NCI-H1694 treated with DMSO at 0.1 percent for 48 hours (cell line): ENCODE measurements at places on chromosomes 1 and 21.

GRCh38 chr1:109248797-109249629 lies at the start of gene CELSR2:
TSS of gene CELSR2 (plus strand) at chr1:109249539. CDS start at chr1:109250080, 541 bp downstream.
- DNase-seq: peak; percentile 55

DNA sequence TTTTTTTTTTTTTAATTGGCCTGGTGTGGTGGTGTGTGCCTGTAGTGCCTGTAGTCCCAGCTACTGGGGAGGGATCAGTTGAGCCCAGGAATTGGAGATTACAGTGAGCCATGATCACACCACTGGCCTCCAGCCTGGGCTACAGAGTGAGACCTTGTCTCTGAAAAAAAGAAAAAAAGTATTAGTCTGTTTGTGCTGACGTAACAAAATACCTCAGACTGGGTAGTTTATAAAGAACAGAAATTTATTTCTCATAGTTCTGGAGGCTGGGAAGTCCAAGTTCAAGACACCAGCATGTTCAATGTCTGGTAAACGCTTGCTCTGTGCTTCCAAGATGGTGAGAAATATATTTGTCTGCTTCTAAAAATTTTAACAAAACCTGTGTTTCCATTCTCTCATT lies 25.8 kb downstream of the TRAF5 start:
- DNase-seq: no peak

GRCh38 chr1:84855168-84855567 lies 37.8 kb downstream of the LPAR3 start:
- no peak for DNase-seq

DNA sequence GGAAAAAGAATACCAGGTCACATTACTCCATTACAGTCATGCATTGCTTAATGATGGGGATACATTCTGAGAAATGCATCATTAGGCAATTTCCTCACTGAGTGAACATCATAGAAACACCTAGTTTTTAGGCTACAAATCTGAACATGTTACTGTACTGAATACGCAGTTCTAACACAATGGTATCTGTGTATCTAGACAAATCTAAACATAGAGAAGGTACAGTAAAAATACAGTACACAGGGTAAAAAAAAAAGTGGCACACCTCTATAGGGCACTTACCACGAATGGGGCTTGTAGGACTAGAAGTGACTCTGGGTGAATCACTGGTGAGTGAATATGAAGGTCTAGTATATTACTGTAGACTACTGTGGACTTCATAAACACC lies 115.7 kb downstream of the AKT3 start:
- peak; percentile 99 for DNase-seq

- no peak for DNase-seq
These were observed 150.1 kb downstream of the PBX1 start for GRCh38 chr1:164709126-164709525.

- no peak for DNase-seq
These were observed 29.2 kb upstream of the KIF1B start for GRCh38 chr1:10181154-10181553.

- no peak for DNase-seq
These were observed 406.5 kb downstream of the DUSP10 start for GRCh38 chr1:221335161-221336101.

GRCh38 chr1:224816062-224816461 lies 113.4 kb upstream of the DNAH14 start:
- no peak for DNase-seq

- no peak for DNase-seq
These were observed 32.0 kb downstream of the VTCN1 start for GRCh38 chr1:117178756-117179155.

- DNase-seq: no peak
These were observed 7.1 kb upstream of the TBX19 start for GRCh38 chr1:168273575-168273974.

DNA sequence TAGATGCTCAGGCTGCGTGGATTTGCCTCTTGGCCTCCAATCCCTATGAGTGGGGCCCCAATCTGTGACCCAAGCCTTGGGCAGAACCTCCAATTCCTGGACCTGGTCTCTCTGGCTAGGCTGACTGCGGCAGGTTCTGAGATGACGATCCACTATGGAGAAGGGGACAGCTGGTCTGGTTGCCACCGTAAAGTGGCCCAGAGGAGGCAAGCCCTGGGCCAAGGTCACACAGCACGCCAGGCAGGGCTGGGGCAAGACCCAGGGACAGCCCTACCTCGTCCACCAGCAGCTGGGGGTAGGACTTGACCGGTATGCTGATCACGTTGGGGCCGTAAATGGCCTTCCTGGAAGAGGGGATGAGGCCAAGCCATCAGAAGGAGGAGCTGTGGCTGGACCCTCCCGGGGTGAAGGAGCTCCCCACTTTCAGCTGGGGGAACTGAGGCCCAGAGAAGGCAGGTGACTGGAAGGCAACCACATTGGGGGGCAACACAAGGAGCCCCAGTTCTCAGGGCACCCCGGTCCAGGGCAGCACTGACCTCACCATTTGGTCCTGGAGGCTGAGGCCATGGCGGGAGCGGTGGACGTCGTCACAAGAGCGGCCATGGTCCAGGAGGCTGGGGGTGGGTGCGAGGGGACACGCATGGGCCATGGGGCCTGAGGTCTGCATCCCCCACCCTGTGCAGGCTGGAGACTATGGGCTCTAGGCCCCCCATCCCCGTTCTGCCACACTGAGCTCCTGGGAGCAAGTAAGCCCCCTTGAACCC lies 9.8 kb downstream of the ATP13A2 start:
- DNase-seq: no peak

DNA sequence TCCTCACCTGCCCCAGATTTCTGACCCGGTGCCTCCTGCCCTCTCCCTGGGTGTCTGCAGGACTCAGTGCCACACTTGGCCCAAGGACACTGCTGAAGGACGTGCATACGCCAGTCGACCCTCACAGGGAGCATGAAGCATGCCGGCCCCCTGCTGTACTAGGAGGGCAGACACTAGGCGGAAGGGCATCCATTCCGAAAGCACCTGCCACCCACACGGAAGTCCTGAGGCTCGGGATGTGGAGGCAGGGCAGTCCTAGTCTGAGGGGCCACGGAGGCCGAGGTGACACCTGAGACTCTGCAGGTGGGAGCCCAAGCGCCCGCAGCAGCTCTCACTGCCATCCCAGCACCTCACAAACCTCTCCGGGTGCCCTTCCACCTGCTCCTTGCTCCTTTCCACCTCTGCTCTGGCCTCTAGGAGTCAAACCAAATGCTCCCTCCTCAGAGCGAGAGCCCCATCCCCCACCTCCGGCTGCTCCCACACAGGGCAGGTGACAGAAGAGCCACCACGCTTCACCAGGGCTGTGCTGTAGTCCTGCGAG lies 2.4 kb downstream of the NPHP4 start:
- DNase-seq: no peak

DNA sequence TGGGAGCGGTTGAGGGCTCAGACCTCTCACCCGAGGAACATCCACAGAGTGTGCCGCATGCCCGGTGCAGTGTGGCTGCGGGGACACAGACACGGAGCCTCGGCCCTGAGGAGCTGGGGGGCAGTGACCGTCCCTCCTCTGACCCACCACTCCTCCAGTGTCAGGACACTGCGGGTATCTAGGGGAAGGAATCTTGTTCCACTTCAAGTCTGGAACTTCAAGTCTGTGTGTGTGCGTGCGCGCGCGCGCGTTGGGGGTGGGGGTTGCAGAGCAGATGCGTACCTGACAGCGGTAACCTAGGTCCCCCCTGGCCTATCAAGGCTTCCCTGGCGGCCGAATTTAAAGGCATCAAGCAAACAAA lies 17.3 kb downstream of the PCSK9 start:
- no peak for DNase-seq

DNA sequence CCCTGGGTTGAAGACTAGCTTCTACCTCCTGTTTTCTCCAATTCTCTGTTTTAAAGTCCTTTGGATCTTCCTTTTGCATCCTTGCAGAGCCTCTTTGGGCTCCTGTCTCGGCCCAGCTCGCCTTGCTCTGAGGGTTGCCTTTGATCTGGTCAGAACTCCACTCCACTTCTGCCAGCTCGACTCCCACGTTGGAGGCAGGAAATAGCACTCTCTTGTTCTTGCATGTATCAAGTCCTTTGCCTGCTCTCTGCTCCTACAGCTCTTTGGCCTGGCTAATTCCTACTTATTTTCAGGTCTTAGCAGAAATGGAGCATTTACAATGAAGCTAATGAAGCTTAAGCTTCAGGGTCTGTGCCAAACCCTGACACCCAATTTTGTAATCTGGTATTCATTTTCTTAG lies 21.1 kb upstream of the B3GALNT2 start:
- no peak for DNase-seq

DNA sequence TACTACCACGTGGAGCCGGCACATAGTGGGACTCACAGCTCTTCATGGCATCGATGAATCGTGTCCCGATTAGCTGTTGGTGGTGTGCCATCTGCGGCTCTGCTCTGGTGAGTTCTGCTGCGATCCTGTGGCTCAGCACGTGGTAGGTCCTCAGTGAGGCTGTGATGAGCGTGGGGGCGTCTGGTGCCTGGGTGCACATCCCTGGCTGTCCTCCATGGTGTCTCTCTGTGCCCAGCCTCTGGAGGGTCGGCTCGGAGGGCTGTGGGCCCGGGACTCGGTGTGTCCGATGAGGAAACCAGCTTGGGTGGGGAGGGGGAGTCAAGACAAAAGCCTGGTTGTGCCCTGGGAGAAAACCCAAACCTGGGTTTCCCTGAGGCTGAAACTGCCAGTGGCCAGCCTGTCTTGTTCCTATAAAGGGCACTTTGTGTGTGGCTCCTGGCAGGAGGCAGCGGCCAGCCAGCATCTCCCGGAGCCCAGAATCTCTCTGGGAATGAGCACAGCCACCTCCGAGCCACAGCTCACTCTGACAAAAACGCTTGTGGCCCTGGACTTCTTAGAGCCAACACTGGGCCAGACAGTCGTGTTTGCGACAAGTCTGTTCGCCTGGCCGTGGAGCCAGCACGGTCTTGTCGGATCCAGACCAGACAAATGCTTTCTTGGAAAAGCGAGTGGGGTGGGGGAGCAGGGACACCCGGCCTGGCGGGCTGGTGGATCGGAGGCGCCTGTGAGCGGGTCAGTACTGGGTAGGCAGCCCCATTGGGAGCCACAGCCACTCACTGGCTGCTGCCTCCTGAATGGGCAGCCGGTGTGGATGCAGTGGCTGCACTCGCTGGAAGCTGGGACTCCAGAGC lies 31.8 kb downstream of the SPSB1 start:
- DNase-seq: no peak

GRCh38 chr1:162303004-162303344 lies 73.7 kb downstream of the SPATA46 start:
- no peak for DNase-seq

GRCh38 chr1:65825741-65826140 lies 33.0 kb downstream of the PDE4B start:
- DNase-seq: no peak

GRCh38 chr21:44301141-44301540 lies 1.3 kb downstream of the PFKL start:
- no peak for DNase-seq

GRCh38 chr1:81834921-81835698 lies 34.4 kb downstream of the ADGRL2 start:
- no peak for DNase-seq

- DNase-seq: no peak
These were observed 17.3 kb upstream of the LRP8 start for GRCh38 chr1:53344921-53345838.

- DNase-seq: no peak
These were observed 739.3 kb downstream of the LTN1 start for GRCh38 chr21:28253338-28253737.

GRCh38 chr1:235918032-235918431 lies 51.3 kb upstream of the LYST start:
- peak; percentile 93 for DNase-seq

- DNase-seq: no peak
These were observed 20.4 kb downstream of the KRTAP10-1 start for GRCh38 chr21:44519346-44520325.

- DNase-seq: peak; percentile 35
These were observed 1.9 kb downstream of the S100A11 start for GRCh38 chr1:152034654-152035538.

- DNase-seq: no peak
These were observed 25.0 kb downstream of the RCSD1 start for GRCh38 chr1:167654975-167655575.

DNA sequence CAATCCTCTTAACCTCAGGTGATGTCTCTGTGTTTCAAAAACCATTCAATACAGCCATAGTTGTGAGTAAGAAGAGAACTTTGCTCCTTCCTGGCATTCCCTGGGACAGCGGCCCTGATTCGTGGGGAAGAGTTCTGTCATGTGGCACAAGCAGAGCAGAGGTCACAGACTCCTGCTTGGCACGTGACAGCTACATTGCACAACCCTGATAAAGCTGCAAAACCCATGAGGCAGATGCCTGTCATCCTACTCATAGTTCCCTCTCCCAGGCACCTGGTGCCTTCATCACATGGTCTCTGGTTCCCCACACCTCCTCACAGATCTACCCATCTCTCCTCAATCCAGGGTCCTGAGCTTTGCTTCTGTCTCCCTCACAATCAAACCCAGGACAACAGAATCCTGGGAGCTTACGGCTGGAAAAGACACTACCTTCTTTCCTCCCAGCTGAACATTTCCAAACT lies 70.8 kb downstream of the PLPP3 start:
- DNase-seq: no peak

- DNase-seq: no peak
These were observed 10.3 kb downstream of the SEMA4A start for GRCh38 chr1:156163712-156164111.

DNA sequence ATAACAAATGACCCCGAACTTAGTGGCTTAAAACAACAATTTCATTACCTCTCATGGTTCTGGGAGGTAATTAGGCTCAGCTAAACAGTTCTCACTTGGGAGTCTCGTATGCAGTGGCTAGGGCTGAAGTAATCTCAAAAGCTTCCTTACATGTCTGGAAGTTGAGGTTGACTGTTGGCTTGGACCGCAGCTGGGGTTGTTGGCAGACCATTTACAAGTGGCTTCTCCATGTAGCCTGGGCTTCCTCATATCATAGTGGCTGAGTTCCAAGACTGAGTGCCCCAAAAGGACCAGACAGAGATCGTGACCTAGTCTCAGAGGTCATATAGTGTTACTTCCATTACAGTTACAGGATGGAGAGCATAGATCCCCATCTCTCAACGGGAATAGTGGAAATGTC lies 2.4 kb upstream of the POGZ start:
- no peak for DNase-seq

DNA sequence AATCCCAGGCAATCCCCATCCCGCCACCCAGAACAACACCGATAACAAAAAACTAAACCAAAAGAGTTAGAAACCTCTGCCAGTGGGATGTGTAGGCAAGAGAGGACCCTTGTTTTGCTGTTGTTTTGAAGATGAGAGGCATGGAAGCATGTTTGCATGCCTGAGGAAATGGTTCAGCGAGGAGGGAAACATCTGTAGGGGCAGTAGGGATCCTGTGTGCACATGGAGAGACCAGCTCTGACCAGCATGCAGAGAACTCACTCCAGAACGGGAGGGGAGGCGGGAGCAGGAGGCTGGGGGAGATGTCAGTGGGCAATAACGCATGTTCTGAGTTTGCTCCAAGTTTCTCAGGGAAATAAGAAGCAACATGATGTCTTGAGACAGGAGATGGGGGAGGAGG lies 5.3 kb downstream of the CLDN14 start:
- no peak for DNase-seq

- DNase-seq: no peak
These were observed 40.0 kb upstream of the ZNF648 start for GRCh38 chr1:182101415-182102042.

DNA sequence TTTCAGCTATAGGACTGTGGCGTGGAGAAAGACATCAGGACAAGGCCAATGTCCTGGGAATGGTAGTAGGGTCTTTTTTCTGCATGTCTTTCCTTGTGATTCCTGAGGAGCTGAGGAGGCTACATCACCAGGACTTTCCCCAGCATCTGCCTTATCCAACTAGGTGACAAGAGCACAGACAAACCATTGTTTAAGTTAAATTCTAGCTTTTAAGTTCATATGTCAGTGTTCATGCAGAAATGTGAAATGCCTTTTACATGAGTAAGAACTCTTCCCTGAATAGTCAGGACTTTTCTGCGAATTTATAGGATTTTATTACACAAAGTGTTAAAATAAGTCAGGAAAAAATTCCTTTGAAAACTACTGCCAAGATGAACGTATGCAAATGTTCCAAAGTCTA lies 154.2 kb downstream of the PTGER3 start:
- no peak for DNase-seq
